Activated naive CD4-positive, alpha-beta T cell treated with Interleukin-2 at 50 U/mL for 16 hours (primary cell): ENCODE measurements at places on chromosomes 16 and 17.

DNA sequence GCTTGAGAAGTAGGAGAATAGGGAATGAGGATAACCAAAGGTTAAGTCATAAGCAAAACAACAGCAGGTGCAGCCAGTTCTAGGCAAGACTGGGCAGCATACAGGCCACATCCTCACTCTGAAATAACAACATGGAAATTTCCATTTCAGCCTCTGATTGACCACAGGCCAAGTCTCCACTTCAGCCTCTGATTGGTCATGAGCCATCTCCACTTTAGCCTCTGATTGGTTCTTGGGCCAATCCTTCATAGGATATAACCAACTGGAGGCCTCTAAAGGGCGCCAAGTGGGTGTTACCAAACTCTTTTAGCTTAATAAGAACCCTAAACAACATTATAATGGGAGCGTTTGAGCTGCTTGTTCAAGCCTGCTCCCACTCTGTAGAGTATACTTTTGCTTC is 512.0 kb downstream of the NPIPA7 start:
- no peak for DNase-seq

DNA sequence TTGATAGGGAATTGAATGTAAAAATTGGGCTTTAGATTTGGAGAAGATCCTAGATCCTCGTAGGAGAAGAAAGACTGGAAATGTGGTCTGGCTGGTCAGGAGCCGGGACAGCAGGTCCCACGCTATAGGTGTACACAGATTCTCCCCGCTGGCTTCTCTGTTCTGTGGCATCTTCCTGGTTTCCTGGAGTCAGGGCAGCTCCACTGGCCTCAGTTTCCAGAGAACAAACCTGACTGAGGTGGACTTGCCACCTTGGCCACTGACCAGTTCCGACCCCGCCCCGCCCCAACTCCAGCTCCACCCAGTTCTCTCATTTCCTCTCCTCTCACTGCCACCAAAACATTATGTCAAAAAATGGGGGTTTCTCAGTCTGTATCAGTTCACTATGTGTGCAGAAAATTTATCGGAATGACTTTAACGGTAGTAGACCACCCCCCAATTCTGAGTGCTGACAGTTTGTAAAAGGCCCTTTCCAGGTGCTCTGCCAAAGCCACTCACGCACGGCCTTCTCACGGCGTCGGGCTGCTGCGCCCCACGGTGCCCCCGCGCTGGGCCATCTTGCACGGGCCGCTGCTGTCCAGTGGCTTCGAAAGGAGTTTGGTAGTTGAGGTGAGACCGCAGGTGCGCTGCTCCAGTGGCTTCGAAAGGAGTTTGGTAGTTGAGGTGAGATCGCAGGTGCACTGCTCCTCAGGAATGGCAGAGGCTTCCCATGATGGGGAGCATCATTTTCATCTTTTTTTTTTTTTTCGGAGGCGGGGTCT is 161.4 kb upstream of the CHMP6 start:
- no peak for DNase-seq

- DNase-seq: no peak
These were observed 2.6 kb downstream of the FZD2 start for GRCh38 chr17:44559634-44560554.

GRCh38 chr17:48174833-48175523 is 67.4 kb downstream of the SNX11 start:
- DNase-seq: no peak

DNA sequence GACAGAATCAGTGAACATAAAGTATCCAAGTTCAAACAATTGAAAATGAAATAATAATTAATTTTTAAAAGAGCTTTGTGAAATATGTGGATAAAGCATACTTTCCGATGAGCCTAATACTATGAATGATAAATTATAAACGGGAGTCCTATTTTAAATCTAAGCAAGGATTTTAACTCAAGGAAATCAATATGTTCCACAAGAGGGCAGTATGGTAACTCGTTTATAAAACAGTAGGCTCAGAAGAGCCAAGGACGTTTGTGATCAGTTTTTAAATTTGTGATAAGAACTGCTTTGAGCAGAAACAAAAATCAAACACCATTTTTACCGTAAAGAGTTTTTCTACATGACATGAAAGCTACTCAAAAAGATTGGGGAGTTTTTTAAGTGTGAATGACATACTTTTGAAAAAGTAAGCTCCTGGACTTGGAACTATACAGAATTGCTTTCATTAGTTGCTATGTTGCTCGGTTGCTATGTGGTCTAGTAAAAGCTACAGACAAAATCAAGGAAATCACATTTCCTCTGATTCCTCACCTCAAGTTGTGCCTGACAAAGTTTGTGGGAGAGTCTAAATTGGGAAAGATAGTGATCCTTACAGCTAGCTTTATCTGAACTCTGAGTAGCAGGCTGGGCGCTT is 11.8 kb upstream of the TEKT1 start:
- no peak for DNase-seq

GRCh38 chr16:75495076-75495674 is at the start of gene CHST6:
CHST6 (minus strand) TSS chr16:75495441; CDS start chr16:75479828, 15,613 bp downstream.
- peak; percentile 12 for DNase-seq

GRCh38 chr16:25390761-25391160 is 133.1 kb upstream of the ZKSCAN2 start:
- DNase-seq: no peak

DNA sequence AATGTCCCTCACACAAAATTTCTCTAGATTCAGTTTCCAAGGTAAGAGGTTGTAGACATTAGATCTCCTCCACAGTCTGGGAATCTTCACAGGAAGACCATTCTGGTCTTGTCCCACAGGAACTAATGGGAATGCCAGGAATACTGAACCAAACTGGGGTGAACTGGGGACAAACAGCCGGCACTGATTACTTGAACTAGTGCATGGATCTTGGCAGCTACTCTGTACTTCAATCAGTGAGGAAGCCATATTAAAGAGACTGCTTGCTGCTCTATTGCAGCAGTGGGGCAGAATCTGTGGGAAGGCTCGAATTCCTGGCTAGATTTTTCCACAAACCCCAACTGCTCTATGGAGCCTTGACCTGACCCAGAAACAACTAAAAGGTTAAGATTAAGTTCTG is 268.9 kb upstream of the AXIN2 start:
- DNase-seq: no peak

DNA sequence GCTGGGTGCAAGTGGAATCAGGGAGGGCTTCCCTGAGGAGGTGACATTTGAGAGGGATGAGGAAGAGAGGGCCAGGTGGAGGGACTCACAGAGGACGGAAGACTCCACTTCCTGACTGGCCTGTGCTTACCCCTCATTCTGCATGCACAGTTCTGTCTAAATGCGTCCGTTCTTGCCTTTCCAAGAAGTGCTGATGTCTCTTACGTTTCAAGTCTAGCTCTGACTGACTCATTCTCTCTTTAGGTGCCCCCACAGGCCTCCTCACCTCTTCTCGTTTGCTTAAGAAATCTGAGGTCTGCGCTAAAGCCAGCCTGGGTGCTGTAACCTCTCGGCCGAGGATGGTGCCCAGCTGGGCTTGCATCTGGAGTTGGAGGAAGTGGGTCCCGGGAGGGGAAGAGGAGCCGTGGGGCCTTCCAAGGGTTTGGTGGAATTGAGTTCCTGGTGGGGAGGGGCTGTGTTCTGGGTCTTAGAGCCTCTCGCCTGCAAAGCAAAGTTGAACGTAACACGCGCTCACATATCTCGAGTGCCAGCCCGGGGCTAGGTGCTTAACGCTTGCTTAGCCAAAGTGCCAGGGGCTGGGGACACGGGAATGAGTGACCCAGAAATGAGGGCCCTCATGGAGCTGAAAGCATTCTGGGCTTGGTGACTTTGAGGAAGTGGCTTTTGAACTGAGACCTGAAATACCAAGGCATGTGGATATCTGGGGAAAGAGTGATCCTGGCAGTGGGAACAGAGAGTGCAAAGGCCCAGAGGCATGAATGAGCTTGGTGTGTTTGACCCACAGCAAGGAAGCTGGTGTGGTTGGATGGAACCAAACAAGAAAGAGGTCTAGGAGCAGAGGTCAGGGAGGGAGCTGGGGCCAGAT is 4.8 kb downstream of the IL4R start:
- peak; percentile 61 for DNase-seq
